Stimulated activated naive B cell treated with anti-CD40 and anti-IgM and Interleukin-4, amounts not matched to agents 10 μg/mL and 1 μg/mL and 100 μg/mL, for 72 hours (primary cell): ENCODE measurements at places on chromosomes 4 and X.
A peak's percentile ranks its signal among the peaks of the same experiment; 100 is the strongest.

DNA sequence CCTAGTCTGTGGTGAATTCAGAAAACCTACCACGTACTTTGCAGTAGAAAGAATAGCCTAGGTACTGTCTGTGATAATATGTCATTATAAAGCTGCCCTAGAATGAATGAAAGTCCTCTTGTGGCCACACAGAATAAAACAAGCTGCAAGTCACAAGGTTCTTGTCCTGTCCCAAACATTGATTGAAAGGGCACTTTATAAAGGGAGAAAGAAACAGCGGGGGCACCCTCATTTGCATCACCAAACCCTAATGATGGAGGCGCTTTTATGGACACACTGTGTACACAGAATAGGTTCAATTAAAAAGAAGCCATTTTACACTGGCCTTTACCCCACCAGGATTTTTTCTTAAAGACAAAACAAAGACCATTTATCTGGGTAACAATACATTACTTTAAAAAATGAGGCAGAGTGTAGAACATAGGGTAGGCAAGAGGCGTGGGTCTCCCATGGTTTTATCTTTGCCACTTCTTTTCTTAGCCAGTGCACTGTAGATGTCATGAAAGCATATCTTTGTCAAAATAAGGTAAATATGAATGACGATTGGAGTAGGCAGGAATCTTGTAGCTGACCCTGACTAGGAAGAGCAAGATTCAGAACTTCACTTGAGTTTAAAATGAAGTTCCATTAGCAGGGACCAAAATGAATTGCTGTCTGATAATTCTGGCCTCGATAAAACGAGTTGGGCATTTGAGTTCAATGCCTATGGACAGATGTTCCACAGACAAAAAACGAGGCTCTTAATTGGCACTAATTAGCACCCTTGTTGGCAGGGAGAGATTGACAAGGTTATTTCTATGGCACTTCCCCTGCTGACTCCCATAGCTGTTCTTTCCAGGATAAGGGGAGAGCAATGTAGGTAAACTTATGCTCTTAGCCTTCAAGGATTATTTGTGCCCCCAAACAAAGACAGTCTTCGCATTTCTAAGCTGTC is 365.1 kb downstream of the AFF2 start:
- DNase-seq: no peak

DNA sequence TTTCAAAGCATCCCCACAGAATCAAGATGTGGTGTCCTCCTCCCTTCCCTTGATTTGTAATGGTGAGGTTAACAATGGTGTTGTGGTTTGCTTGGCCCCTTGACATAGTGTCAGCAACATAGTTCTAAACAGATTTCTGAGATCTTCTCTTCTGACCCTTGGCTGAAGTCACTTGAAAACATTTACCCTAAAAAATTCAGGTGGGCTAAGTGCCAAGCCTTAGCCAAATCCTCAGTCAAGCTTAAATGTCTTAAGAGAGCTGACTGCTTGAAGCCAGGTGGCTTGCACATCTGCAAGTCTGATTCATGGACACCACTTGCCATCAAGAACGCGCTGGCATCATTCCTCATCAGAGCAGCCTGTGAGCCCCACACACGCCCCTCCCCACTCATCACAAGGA is 173.2 kb downstream of the MGST2 start:
- no peak for DNase-seq

DNA sequence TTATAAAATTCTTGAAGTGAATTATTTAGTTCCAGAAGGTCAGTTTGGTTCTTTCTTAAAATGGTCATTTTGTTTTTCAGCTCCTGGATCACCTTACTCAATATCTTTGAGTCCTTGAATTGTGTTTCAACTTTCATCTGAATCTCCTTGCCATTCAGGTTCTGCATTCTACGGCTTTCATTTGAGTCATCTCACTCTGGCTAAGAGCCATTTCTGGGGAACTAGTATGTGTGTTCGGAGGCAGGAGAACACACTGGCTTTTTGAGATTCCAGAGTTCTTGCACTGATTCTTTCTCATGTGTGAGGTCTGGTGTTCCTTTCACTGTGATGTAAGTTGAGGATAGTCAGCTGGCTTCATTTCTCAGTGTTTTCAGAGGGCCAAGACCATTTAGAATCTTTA is 708.4 kb upstream of the FRG1 start:
- DNase-seq: no peak

DNA sequence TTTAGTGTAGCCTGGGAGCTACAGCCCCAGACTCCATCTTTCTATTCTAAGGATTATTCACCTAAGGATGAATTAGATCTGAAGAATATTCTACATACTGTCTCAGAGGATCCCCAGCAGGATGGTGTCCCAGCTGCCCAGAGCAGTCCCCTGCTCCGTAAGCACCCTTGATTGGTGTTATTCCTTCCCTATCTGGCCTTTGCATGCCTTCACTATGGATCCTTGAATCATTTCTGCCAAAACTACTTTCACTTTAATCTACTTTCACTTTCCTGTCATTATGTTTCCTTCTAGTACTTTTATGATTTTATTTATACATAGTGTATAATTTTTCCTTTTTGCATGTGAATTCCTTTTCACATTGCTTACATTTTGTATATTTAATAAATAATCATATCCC is 39.2 kb downstream of the ARHGAP24 start:
- no peak for DNase-seq

GRCh38 chr4:140374130-140374477 is 658 bp downstream of the SCOC start:
- DNase-seq: no peak

DNA sequence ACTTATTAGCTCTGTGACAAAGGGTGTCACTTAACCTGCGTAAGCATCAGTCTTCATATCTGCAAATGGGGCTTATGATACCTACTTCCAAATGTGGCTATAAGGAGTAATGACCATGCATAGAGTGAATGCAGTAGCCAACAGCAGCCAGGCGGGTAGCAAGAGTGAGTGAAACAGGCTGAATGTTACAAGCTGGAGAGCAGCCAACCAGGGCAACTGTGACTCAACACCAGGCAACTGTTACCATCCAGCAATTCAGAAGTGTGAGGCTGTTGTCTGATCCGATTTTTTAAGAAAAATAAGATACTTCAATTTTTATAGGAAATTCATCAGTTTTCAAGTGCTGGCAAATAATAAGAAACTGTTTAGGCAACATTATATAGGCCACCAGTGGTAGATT is 270.2 kb upstream of the TAPT1 start:
- DNase-seq: no peak

GRCh38 chr4:152659806-152660205 is 20.0 kb downstream of the TMEM154 start:
- DNase-seq: no peak

DNA sequence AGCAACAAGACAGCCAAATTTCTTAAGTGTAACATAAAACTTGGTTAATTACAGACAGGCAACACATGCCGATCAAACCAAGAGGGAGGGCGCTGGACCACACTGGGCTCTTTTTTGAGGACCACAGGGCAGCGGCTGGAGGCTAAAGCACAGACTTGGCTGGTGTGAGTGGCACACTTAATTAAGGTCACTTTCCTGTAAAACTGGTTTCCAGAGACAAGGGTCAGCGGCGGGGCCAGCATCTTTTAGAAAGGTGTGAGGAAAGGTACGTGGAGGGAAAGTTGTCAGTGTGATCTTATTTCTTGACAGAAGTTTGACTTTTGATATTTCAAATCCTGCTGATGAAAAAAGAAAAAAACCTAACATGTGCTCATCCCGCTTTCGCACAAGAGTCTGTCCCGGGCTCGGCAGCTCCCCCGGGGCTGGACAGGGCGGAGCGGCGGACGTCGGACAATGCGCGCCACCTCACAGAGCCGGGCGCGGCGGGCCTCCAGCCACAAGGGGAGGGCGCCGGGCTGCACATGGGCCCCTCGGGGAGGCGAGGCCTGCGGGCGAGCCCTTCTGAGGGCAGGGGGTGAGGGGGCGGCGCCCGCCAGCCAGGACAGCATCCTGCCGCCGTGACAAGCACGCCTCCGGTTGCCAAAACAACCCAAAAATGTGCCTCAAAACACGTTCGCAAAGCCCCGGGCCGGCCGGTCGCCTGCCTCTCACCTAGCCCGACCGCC is 660 bp upstream of the HSPA4L start:
- DNase-seq: no peak

DNA sequence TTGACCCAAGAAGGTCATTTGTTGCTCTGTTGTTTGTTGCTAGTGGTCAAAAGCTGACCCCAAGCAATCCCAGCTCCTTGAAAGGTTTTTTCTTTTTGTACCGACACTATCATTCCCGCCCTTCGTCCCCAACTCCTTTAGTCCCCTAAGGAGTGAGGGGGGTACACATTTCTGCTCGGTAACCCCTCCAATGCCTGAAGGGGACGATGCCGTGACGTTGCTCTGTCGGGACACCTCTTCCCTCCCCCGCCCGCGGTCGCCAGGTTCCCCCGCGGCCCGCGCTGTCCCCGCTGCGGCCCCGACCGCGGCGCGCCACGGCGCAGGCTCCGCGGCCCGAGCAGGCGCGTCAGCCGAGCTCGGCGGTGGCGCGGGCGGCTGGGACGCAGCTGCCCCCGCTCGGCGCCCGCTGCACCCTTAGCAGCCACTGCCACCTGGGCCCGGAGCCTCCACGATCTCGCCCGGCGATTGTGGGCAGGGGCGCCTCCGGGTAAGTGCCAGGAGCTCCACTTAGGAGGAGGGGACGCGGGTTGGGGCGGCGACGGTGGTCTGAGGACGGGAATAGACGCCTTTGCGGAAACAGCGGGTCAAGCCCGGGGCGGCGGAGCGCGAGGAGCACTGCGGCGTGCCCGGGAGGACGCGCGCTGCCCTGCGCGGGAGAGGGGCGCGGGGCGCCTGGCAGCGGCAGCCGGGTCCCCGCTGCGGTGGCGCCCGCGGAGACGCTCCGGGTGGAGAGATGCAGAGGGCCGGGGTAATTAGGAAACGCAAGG is at the start of gene GLRB:
GLRB (plus strand) TSS at position 340 of the 767 bp plus-strand sequence. CDS start 1,875 bp downstream, outside the sequence.
- no peak for DNase-seq

- no peak for DNase-seq
Observed at GRCh38 chr4:28378109-28378830, 1517.6 kb downstream of the STIM2 start.

- no peak for DNase-seq
Observed at GRCh38 chr4:108001540-108002135, 11.9 kb downstream of the HADH start.

GRCh38 chrX:153848325-153848724 is 18.0 kb upstream of the PDZD4 start:
- no peak for DNase-seq

GRCh38 chrX:124440695-124441094 is 94.3 kb downstream of the SH2D1A start:
- DNase-seq: no peak

- DNase-seq: no peak
Observed at GRCh38 chrX:86078650-86079049, 31.3 kb upstream of the CHM start.

DNA sequence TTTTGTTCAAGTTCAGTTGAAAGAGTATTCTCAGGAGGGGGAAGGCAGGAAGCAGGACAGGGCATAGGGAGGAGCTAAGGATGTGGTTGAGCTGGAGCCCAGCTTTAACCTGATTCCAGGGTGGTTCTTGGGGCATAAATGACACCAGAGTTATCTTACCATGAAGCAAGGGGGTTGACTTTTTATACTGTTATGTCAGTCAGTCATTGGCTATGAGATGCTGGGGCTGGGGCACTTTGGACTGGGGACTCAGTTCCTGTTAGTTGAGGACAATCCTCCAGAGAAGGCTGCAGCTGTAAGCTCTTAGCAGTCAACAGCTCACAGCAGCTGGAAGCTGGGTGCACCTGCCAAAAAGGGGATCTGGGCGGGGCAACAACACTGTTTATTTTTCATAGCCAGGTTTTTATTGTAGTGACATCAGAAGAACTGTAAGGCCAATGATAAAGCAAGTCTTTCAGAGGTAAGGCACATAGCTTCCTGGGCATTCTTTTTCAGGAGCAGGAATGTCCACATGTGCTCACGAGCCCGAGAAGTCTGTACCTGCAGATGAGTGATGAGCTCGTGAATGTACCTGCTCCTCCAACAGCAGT is 78.5 kb downstream of the MID1IP1 start:
- DNase-seq: peak; percentile 45

GRCh38 chrX:113594123-113594841 is 753.7 kb upstream of the AMOT start:
- no peak for DNase-seq

- DNase-seq: no peak
Observed at GRCh38 chr4:121799208-121799823, 1.8 kb upstream of the EXOSC9 start.

DNA sequence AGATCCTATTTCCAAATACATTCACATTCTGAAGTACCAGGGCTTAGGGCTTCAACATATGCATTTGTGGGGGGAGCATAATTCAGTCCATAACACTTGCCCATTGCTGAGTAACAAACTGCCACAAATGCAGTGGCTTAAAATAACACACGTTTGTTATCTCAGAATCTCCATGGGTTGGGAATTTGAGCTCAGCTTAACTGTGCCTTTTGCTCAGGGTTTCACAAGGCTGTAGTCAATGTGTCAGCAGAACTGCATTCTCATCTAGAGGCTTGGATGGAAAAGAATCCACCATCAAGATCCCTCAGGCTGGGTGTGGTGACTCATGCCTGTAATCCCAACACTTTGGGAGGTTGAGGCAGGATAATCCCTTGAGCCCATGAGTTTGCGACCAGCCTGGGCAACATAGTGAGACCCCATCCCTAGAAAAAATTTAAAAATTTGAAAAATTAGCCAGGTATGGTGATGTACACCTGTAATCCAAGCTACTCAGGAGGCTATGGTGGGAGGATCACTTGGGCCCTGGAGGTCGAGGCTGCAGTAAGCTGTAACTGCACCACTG is 25.8 kb upstream of the TBL1X start:
- DNase-seq: no peak

- no peak for DNase-seq
Observed at GRCh38 chrX:155127940-155128339, 56.6 kb downstream of the BRCC3 start.

DNA sequence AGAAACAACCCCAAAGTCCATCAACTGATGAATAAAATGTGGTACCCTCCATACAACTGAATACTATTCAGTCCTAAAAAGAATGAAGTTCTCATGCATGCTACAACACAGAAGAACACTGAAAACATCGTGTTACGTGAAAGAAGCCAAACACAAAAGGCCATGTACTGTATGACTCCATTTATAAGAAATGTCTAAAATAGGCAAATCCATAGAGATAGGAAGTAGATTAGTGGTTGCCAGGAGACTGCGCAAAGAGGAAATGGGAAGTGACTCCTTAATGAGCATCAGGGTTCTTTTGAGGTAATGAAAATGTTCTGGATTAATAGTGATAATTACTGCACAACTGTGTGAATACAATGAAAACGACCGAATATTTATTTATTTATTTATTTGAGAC is 23.4 kb downstream of the FBXW7 start:
- DNase-seq: no peak
